ENCODE measurements at places on chromosomes 2 and 18. TPM values are rescaled to one million over a fixed set of nuclear protein-coding genes. Genes with fewer than 3 reads are reported as not detected.

Gene ALPI
- total RNA-seq = 15.9 TPM

Gene REG3G
- total RNA-seq = not detected

Gene RTKN
- total RNA-seq = 47.6 TPM

Gene LOXHD1
- total RNA-seq = 0.15 TPM

Gene ITGB6
- 28.0 TPM for total RNA-seq

Gene CCDC68
- 61.1 TPM for total RNA-seq

Gene SFTPB
- total RNA-seq = not detected

Gene ZBTB7C
- 52.1 TPM for total RNA-seq

Gene BIN1
- 37.2 TPM for total RNA-seq

Gene LYPD6
- 4.0 TPM for total RNA-seq

Gene ACVR1C
- total RNA-seq = 15.7 TPM

Gene FAM228A
- not detected for total RNA-seq

GRCh38 chr2:10614939-10615338, 74.8 kb downstream of the NOL10 start:
- DNase-seq = no peak

- DNase-seq = no peak
Measured at GRCh38 chr2:5618271-5618670, 73.9 kb upstream of the SOX11 start.

DNA sequence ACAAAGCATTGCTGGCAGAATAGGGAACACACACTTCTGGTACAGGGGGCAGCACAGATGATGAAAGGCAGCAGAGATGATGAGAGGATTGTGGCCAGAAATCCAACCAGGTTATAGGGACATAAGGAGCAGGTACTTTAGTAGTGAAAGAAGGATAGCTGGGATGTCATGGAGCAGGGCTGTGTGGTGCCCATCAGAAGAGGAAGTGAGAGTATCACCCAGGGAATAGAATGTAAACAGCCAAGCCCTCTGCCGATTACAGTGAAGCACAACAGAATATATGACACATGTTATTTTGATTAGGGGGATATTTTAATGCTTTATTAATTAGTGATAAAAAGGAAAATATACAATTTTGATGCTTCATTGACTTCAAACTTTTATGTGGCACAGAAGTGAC, 883.4 kb upstream of the CDH2 start:
- DNase-seq = no peak

- no peak for DNase-seq
Measured at GRCh38 chr2:167400546-167400945, 512.3 kb downstream of the XIRP2 start.

GRCh38 chr2:161357097-161357496, 48.9 kb downstream of the PSMD14 start:
- DNase-seq = no peak

DNA sequence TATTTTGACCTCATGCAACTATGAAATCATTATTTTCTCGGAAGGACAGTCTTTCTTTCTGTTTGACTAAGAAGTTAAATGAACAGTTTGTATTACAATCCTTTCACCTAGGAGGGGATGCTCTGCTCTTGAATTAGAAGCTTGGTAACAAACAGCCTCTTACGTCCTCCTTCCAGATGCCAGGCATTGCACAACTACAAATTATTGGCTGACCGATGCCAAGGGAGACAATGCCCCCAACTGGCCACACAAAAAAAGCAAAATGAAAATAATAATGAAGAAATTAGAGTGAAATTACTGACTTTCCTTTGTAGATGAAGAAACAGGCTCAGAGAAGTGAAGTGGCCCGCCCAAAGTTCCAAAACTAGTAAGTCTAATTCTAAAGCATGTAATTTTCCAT, 177.9 kb downstream of the CYRIA start:
- DNase-seq = no peak

GRCh38 chr2:1633936-1634587, 110.3 kb downstream of the PXDN start:
- DNase-seq = no peak

GRCh38 chr2:143856978-143857377, 662.9 kb downstream of the ZEB2 start:
- DNase-seq = no peak

DNA sequence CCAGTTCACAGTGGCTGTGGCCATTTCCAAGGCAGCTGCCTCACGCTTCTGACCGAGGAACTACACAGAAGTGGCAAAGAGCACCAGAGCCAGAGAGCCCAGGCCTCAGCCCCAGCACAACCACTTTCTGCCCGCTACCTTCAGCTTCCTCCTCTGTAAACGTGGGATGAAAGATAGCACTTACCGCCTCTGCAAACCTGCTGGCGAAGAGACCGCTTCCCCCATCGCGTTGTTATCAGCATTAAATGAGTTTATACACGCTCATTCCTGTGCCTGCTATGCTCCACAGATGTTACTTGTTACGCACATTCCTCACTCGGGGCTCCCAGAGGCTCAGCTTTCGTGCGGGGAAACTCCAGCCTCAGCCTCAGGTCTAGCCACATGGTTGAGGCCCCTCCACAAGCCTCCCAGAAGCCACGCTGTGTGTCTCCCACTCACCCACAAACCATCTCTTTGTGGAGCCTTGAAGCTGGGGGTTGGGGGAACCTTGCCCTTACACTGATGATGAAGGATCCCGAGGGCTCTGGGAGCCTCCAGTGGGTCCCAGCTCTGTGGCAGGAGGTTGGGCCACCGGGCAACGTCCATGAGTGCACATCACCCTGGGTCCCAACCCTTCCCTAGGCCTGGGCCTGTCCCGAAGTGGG, 63.3 kb upstream of the SMAD7 start:
- DNase-seq = no peak

GRCh38 chr2:28626891-28627421, 124.7 kb upstream of the PPP1CB start:
- no peak for DNase-seq

- no peak for DNase-seq
Measured at GRCh38 chr2:231390667-231391066, 4.8 kb upstream of the B3GNT7 start.

DNA sequence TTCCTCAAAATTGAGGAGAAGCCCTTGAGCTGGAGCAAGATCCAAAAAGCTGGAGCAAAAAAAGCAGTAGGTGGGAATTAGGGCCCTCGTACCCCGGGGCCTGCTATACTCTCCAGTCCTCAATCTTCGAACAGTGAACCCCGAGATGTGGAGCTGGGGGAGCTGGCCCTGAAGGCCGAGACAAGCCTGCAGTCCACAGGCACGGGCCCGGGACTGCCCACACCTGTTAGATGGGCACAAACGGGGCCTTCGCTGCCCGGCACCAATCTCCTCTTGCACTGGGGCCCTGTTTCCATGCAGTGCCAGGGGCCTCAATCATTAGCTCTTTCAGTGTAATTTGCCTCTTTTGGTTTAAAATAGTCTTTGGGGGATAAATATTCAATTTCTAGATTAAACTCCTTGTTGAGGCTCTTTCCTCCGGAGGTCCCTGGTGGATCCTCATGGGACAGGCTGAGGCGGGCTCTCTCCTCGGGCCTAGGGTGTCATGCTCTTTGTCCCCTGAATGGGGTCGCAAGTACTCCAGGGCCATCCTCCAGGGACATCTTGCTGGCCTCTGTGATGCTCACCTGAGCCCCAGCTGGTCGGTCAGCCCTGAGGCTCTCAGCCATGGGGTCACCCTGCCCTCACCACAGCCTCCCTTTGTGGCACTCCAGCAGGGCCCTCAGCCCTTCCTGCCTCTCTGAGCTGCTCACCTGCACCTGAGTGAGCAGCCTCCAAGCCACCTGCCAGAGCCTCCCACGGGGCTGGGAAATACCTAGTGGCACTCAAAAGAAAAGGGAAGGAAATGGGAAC, 223.6 kb downstream of the ALPK2 start:
- DNase-seq = no peak

- DNase-seq = no peak
Measured at GRCh38 chr18:2653467-2653866, 2.1 kb upstream of the SMCHD1 start.

- no peak for DNase-seq
Measured at GRCh38 chr2:86081724-86082123, 24.0 kb downstream of the POLR1A start.

GRCh38 chr18:49855711-49856415, 42.5 kb upstream of the ACAA2 start:
- no peak for DNase-seq

DNA sequence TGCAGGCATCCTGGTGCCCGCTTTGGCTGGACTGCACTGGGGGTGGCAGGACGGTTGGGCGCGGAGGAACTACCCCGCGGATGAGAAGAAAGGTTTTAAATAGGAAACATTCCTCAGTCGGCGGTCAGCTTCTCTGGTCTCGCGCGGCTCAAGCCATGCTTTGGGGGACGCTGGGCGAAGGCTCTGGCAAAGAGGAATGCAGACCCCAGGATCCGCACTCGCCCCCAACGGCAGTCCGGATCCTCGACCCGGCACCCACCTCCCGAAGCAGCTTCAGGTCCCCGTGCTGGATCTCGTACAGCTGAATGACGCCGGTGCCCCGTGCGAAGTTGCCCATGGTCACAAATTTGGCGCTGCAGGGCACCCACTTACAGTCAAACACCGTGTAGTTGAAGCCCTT, 686 bp upstream of the PNO1 start:
- DNase-seq = no peak

DNA sequence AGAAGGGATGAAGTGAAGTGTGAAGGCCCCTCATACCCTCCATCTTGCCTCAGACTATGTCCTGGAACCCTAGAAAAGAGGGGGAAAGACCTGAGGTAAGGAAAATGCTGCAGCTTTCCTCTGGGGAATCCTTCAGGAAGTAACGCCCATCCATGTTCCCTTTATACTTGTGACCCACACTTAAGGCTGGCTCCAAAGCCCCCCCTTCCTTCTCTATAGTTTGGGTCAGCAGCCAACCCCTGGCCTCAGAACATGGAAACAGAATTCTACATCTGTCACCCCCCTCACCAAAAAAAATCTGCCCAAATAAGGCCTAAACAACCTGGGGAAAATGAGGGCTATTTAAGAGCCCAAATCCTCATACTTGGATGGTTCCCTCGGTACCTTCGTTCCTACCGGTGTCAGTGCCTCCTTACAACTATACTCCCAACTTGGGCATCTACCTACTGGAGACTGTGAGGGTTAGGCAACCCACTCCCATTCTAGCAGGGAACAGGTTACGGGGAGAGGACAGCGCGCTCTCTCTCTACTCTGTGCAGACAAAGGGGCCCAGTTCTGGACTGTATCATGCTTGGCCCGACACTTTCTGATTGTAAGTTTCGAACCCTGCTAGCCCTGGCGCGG, 689 bp downstream of the OST4 start:
- DNase-seq = no peak

Measured in left colon (tissue), 2 donors.